ENCODE measurements at places on chromosomes 6 and 20.
A peak's percentile ranks its signal among the peaks of the same experiment; 100 is the strongest.

DNA sequence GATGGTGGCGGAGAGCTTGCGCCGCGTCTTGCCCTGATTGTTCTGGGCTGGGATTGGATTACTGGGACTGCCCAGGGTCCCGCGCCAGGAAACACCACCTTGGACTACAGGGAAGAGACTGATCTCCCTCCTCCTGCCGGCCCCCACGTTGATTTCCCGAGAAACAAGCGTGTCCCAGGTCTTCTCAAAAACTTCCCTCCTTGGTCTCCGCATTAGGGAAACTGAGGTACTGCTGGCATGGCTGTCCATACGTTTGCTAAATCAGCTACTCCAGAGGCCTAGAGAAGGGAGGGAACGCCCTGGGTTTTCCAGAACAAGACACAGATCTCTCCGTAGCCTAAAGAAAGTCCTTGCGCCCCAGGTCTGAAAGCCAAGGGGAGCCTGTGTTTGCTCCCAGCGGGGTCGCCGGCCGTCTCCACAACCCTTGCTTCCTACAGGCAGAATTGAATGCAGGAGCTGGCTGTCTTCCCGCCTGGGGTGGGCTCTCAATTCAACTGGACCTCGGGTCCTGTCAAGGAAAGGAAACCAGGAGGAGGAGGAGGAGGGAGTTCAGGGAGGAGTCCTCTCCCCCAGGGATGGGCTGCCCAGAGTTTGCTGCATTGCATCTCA lies 29.2 kb downstream of the TFAP2A start:
- no peak for ATAC-seq

DNA sequence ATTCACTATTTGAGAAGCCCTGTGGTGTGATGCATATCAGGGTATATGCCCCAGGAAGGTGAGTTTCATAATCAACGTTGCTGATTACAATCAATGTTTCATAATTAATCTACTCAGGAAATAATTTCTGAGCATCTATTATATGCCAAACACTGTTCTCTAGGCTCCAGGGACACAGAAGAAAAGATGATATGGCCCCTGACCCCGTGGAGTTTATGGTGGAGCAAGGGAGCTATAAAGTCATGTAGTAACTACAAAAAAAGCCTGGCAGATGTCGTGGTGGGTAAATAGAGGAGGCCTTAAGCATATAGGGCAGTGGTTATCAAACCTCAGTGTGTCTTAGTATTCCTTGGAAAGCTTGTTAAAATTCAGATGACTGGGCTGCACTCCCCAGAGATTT lies 40.1 kb upstream of the BCAS1 start:
- ATAC-seq: no peak

GRCh38 chr6:143973097-143973966 lies 34.7 kb downstream of the PLAGL1 start:
- ATAC-seq: no peak

DNA sequence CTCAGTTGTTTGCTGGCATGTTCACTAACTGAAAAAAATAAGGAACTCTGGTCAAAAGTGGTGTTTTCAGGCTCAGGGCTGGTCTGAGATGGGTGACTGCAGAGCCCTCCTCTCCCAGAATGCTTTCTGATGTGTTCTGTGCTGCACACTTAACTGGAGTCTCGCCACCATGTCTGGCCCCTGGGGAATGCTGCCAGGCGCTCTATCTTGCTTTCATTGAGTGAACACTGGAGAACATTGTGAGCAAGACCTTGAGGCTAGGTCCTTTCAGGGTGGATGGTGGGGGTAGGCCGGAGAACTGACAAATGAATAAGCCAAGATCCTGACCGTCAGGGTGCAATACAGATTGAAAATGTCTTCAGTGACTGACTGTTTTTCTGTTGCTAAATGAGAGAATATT lies 19.5 kb downstream of the PANK2 start:
- no peak for ATAC-seq

- ATAC-seq: no peak
These were observed 1010.8 kb upstream of the EYS start for GRCh38 chr6:66717801-66718200.

DNA sequence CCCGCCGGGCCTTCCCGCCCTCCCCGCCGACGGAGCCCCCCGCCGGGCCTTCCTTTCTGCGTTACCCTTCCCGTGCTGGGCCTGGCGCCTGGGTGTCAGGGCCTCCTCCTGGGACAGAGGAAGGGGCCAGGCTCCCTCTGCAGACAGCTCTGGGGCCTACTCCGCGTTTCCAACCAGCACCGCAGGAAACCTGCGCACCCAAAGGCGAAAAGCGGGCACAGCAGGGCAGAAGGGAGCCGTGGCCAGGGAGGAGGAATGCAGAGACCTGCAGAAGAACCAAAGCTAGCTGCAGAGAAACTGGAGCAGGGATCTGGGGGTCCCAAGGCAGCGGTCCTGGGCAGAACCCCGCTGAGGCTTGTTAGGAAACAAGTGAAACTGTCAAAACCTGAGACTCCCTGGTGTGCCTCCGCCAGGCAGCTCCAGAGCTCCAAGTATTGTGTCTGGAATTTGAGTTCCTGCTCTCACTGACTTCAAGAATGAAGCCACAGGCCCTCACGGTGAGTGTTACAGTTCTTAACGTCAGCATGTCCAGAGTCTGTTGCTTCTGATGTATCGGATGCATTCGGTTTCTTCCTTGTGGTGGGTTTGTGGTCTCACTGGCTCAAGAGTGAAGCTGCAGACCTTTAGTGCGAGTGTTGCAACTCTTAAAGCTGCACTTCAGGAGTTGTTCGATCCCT lies 33.3 kb downstream of the IRF4 start:
- no peak for ATAC-seq

- ATAC-seq: no peak
These were observed 218.5 kb downstream of the FOXC1 start for GRCh38 chr6:1827984-1828793.

- no peak for ATAC-seq
These were observed 258.9 kb downstream of the COL12A1 start for GRCh38 chr6:74946961-74947360.

DNA sequence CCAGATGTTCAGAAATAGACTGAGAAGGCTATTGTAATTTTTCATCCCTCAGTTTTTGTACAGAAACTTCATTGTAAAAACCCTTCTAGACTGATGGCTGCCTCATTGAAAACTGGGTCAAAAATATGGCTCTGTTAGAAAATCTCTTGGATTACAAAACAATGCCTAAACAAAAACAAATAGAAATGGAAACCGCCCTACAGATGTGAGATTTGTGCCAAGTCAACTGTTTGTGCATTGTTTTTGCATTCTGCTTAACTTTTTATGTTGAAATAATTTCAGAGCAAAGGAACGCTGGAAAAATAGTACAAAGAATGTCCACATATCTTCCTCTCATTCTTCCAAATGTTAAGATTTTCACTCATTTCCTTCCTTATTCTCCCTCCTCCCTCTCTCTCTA lies 425.1 kb downstream of the FOXA2 start:
- no peak for ATAC-seq

- no peak for ATAC-seq
These were observed 60.0 kb downstream of the PRL start for GRCh38 chr6:22236626-22237414.

- ATAC-seq: no peak
These were observed 428.6 kb downstream of the HACE1 start for GRCh38 chr6:104431096-104431495.

GRCh38 chr20:4327956-4328355 lies 312.6 kb upstream of the RNF24 start:
- ATAC-seq: no peak

DNA sequence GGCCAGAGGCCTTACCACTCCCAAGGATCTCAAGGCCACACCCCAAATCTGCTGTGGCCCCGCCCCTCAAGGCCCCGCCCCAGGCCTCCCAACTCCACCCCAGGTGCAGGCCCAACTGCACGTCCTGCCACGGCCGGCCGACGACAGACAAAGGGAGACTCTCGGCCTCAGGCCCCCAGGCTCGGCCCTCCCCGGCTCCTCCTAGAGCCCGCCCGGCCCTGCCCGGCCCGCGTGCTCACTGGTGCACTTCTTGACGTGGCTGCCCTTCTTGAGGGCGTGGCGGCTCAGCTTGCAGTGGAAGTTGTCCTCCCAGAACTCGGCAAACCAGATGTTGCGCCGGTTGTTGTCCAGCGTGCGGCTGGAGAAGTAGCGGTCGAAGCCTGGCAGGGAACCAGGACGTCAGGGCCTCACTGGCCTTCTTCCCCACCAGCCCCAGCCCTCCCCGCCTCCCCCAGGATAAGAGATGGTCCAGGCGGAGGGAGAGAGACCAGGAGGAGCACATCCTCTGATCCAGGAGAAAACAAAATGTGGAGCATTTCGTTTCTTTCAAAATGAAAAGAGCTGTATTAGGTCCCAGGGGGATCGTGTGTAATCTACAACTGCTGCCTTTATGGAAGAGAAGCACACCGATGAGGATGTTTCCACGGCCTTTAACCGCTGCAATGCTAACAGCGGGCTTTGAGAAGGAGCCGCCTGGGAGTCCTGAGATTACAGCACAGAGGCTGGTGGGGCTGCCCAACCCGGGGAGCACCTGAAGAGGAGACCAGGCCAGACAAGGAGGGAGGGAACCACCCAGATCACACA lies 89.4 kb downstream of the GRM4 start:
- ATAC-seq: peak; percentile 6

DNA sequence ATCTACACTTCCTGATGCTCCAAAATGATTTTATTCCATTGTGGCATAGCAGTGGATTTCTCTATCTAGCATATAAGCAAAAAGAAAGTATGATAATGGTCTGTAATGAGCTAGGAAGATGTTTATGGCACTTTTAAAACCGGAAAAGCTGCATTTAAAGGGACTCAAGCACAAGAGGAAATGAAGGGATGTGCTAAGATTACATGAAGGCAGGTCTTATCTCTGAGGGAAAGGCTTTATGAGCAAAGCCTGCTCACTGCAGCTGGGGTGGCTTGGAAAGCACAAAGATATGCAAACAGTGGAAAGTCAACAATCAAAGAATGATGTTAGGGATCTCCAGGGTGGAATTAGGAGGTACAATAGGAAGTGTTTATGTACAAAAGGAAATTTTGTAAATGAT lies 138.2 kb downstream of the TENT5A start:
- ATAC-seq: no peak

- ATAC-seq: no peak
These were observed 223.5 kb downstream of the MEI4 start for GRCh38 chr6:77876300-77876699.

DNA sequence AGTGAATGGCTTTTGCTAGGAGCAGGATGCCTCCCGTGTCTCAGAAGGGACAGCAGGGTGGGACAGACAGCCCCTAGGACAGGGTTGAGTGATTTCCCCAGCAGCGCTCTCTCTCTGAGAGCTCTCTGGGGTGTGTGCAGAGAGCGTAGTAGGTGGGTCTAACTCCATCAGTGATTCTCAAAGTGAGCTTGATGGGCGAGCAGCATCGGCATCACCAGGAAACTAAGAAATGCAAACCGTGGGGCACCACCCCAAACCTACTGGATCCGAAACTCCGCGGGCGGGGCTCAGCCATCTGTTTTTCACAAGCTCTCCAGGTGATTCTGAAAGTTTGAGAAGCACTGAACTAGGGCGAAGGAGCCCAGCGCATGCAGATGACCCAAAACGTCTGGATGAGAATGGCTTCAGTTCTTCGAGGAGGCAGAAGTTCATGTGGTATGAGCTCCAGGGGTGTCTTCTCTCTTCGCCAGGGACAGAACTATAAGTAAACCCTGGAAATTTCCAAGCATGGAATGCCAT lies 119.6 kb upstream of the RNF24 start:
- peak; percentile 38 for ATAC-seq

GRCh38 chr6:91185072-91185471 lies 598.2 kb upstream of the MAP3K7 start:
- ATAC-seq: no peak

DNA sequence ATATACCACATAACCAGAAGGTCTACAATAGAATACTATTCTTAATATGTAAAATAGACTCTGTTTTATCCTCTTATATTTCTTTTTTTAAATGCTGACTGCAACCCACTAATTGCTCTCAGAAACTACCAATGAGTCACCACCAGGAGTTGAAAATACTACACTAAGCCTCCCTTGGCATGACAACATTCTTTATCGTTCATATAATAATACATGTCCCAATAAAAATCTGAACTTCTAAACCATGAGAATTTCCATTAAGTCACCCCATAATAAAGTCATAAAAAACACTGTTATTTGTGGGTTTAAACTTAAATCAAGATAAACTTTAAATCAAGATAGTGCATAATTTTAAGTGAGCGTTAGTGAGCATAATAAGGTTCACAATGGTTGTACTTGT lies 4.2 kb downstream of the HACE1 start:
- ATAC-seq: no peak

DNA sequence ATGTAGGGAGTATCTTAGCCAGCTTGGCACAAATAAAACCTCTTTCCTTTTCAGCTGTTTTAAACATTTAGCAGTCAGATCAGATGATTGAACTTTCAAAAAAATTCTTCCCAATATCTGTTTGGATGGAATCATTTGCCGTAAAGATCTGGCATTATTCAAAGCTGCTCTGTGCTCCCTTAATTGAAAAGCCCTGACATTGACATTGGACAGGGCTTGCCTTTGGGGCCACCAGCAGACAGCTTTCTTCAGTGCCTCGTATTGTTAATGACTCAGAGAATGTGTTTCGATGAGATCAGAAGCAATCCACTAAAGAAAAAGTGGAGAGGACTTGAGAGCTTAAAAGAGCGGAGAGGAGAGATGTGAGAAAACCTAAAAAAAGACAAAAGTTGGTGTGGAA lies 343.5 kb downstream of the NRN1 start:
- no peak for ATAC-seq

- no peak for ATAC-seq
These were observed 56.9 kb downstream of the PDE10A start for GRCh38 chr6:165605901-165606739.

- ATAC-seq: peak; percentile 71
These were observed 684 bp downstream of the PAQR8 start for GRCh38 chr6:52362443-52363227.

DNA sequence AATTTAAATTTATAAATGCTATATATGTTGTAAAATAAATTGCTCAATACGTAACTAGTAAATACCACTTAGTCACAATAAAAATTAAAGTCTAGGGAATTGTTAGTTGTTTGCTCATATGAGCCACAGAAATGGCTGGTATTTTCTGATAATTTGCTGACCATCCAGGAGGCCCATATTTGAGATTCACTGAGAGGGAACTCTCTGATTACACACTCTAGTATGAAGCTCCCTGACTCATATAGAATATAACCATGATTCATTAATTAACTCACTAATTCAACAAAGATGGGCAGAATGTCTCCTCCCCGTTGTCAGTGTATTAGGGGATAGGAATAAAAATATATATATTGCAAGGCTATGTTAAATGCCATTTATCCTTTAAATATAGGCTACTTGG lies 46.6 kb upstream of the TMEM30A start:
- ATAC-seq: no peak

DNA sequence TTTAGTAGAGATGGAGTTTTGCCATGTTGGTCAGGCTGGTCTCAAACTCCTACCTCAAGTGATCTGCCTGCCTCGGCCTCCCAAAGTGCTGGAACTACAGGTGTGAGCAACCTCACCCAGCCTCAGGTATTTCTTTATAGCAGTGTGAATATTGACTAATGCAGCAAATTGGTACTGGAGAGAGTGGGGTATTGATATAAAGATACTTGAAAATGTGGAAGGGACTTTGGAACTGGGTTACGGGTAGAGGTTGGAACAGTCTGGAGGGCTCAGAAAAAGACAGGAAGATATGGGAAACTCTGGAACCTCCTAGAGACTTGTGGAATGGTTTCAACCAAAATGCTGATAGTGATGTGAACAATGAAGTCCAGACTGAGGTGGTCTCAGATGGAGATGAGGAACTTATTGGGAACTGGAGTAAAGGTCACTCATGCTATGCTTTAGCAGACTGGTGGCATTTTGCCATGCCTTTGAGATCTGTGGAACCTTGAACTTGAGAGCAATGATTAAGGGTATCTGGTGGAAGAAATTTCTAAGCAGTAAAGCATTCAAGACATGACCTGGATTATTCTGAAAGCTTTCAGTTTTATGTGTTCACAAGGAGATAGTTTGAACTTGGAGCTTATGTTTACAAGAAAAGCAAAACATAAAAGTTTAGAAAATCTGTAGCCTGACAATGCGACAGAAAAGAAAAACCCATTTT lies 127.2 kb downstream of the DTNBP1 start:
- ATAC-seq: no peak
